ENCODE measurements at places on chromosomes 7 and 10. TPM values are rescaled to one million over a fixed set of nuclear protein-coding genes. Genes with fewer than 3 reads are reported as not detected.

Gene DNAH11
- not detected for total RNA-seq

Gene RBP3
- total RNA-seq, result not detected

DNA sequence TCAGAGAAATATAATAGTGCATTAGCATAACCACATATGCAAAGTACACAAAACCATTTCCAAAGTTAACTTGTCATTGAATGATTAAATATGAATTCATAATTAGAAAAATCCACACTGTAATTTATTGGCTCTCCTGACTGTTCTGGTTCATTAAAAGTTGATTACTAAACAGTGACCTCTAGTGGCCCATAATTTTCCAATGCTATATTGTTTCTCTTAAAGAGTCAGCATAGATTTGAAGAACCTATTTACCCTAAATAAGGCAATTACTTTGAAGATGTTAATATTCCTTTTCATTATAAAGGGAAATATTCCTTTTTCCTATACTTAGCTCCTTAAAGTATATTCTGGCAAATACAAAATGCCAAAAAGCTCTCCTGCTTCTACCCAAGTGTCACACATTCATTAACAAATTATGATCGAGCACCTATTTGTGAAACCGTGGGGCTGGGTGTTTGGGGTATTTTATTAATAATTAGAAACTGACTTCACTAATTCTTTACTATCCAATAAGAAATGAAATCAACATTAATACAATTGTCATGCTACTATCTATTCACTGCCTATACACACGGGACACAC is 86.2 kb downstream of the HIBADH start:
- H3K4me3 ChIP-seq, result no peak overlapping the region
- no peak overlapping the region for H3K27ac ChIP-seq
- no peaks in the 10 kb centered on the region for H3K27me3 ChIP-seq
- peaks cover 27% of the 10 kb centered on the region for H3K4me1 ChIP-seq
- H3K36me3 ChIP-seq, result no peaks in the 10 kb centered on the region

GRCh38 chr7:136492366-136492765 is 376.1 kb upstream of the CHRM2 start:
- H3K27ac ChIP-seq, result no peak overlapping the region
- H3K36me3 ChIP-seq, result no peaks in the 10 kb centered on the region
- H3K4me1 ChIP-seq, result no peaks in the 10 kb centered on the region
- no peak for DNase-seq
- no peaks in the 10 kb centered on the region for H3K27me3 ChIP-seq

Gene SLIT1
- 2.2 TPM for total RNA-seq

Gene GIMAP6
- total RNA-seq, result not detected

GRCh38 chr7:70595370-70595754 is 536.6 kb upstream of the GALNT17 start:
- no peaks in the 10 kb centered on the region for H3K36me3 ChIP-seq
- no peak overlapping the region for H3K4me3 ChIP-seq
- DNase-seq, result no peak
- H3K27ac ChIP-seq, result no peak overlapping the region
- no peaks in the 10 kb centered on the region for H3K27me3 ChIP-seq
- peaks cover 8% of the 10 kb centered on the region for H3K4me1 ChIP-seq

Gene TMEM236
- total RNA-seq, result 0.04 TPM

Gene LIPK
- not detected for total RNA-seq

- H3K4me1 ChIP-seq, result no peaks in the 10 kb centered on the region
- no peaks in the 10 kb centered on the region for H3K36me3 ChIP-seq
- no peak overlapping the region for H3K27ac ChIP-seq
- H3K4me3 ChIP-seq, result no peak overlapping the region
- no peak for DNase-seq
Observed at GRCh38 chr7:3336042-3336665, 35.1 kb downstream of the SDK1 start.

Gene HABP2
- total RNA-seq, result not detected

GRCh38 chr7:39924122-39924521 is 25.9 kb upstream of the CDK13 start:
- no peak for DNase-seq
- no peaks in the 10 kb centered on the region for H3K27me3 ChIP-seq
- no peaks in the 10 kb centered on the region for H3K36me3 ChIP-seq
- H3K4me3 ChIP-seq, result no peak overlapping the region

GRCh38 chr7:2860627-2861133 is 16.6 kb upstream of the GNA12 start:
- no peaks in the 10 kb centered on the region for H3K36me3 ChIP-seq
- no peak for DNase-seq
- no peak overlapping the region for H3K27ac ChIP-seq
- no peaks in the 10 kb centered on the region for H3K27me3 ChIP-seq

Gene ZNF503
- not detected for total RNA-seq

GRCh38 chr7:47893238-47893637 is 55.0 kb downstream of the PKD1L1 start:
- H3K4me1 ChIP-seq, result no peaks in the 10 kb centered on the region
- peak; percentile 74 for DNase-seq
- no peak overlapping the region for H3K27ac ChIP-seq
- H3K27me3 ChIP-seq, result no peaks in the 10 kb centered on the region

Measured in Karpas-422 (cell line).